ENCODE measurements at places on chromosomes 13 and 19. TPM values are rescaled to one million over a fixed set of nuclear protein-coding genes. Genes with fewer than 3 reads are reported as not detected.

DNA sequence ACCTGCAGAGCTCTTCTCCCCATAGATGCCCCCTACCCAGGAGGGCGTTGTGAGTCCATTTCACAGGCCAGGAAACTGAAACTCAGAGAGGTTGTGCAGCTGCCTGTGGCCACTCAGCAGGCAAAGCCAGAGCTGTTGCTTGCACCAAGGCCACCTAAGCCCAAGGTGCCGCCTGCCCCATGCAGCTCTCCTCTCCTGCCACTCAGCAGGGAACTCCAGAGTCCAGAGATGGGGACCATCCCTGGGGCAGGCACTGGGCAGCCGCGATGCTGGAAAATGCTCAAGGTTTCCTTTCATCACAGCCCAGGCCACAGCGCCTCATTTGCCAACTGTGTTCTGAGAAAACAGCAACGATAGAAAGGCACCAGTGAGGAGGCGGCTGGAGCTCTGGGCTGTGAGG lies 41.0 kb upstream of the PEPD start:
- no peak for DNase-seq

GRCh38 chr13:20349564-20350381 lies 117.7 kb upstream of the GJB6 start:
- DNase-seq, result peak; percentile 21

The NECTIN2 gene
- 22.1 TPM for total RNA-seq

The GET3 gene
- 84.5 TPM for total RNA-seq

DNA sequence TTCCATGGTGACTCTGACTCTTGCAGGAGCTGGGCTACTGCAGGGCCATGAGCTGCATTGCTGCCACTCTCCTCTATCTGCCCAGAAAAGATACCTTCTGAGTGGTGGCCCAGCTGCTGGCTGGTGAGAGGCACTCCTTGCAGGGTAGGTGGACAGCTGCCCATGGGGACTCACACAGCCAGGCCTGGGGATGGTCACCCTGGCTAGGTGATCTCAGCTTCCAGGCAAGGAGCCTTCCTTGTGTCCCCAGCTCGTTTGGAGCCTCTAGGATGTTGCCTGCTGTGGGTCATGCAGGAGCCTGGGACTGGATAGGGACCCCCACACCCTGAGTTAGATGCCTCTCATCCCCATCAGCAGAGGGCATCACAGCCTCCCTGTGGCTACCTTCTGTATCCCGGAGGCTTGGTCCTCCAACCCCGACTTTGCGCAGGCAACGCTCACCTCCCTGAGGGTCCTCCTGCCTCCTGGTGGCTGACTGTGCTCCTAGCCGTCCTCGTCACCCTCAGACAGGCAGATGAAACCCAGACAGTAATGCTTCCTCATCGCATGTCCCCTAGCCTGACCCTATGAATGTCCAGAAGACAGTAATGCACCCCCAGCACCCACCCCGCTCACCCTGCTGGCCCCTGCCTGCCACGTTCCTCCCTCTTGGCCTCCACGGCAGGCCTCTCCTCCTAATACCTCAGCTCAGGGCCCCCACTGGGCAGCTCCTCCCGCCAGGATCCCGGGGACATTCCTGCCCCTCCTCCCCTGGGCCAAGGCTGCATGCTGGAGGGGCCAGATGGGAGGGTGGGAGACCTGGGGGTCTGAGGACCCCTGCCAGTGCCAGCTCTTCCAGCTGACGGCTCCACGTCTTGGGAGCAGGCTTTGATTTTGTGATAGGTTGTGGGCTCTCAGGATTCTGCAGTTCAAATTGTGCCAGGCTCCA lies 13.6 kb upstream of the ZNF14 start:
- DNase-seq, result no peak

The ZNF730 gene
- 0.16 TPM for total RNA-seq

The SIGLEC7 gene
- 0.41 TPM for total RNA-seq

DNA sequence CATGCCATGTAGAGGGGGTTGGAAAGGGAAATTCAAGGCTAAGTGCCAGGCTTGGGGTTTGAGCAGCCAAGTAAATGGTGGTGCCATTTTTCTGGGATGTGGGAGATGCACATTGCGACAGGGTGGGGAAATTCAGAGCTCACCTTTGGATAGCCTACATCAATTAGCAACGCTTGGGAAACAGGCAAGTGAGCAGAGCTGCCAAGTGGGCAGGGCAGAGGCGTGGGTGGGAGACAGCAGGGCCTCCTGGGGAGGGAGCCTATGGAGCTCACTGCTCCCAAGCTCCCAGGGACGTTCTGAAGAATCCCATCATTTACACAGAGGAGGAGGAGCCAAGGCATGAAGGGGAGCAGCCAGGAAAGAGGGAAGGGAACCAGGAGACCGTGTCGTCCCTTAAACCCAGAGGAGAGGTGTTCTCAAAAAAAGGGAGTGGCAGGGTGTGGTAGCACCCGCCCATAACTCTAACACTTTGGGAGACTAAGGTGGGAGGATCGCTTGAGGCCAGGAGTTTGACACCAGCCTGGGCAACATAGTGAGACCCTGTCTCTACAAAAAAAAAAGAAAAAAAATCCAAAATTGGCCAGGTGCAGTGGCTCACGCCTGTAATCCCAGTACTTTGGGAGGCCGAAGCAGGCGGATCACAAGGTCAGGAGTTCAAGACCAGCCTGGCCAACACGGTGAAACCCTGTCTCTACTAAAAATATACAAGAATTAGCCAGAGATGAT lies 11.5 kb upstream of the CCNE1 start:
- no peak for DNase-seq

GRCh38 chr13:60620611-60621395 lies 223.8 kb downstream of the TDRD3 start:
- DNase-seq, result no peak

The LILRA1 gene
- total RNA-seq, result not detected

DNA sequence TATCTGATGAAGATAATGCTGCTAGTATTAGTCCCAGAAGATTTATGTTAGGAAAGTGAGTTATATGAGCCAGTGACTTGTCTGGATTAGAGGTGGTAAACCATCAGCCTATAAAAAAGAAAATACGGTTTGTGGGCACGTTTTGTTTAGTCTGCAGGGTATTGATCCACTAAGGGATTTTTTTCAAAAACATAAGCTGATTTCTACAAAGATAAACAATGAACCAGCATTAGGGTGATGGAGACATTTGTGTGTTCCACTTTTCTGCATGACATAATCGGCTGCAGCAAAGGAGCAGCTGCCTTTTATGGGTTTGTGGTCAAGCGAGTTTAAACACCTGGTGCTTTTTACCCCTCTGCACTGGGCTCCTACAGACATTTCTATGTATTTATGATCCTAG lies 836.4 kb upstream of the GPC6 start:
- no peak for DNase-seq

DNA sequence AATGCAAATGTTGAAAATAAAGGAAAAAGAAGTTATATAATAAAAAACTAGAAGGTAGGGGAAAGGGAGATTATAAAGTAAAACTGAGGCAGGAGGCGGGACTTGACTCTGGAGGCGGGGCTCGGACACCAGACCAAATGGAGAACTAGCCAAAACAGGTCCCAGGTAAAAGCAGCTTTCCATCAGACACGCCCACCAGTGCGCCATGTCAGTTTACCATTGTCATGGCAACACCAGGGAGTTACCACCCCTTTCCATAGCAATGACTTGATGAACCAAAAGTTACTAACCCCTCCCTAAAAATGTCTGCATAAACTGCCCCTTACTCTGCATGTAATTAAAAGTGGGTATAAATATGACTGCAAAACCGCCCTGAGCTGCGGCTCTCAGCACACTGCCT lies 70.9 kb downstream of the PEPD start:
- DNase-seq, result no peak

The LGALS7B gene
- not detected for total RNA-seq

GRCh38 chr19:49425922-49426592 lies 869 bp downstream of the GFY start:
- DNase-seq, result no peak

GRCh38 chr19:17183858-17184321 lies 31.3 kb upstream of the USE1 start:
- no peak for DNase-seq

GRCh38 chr13:51271528-51272085 lies 49.4 kb downstream of the FAM124A start:
- peak; percentile 45 for DNase-seq

DNA sequence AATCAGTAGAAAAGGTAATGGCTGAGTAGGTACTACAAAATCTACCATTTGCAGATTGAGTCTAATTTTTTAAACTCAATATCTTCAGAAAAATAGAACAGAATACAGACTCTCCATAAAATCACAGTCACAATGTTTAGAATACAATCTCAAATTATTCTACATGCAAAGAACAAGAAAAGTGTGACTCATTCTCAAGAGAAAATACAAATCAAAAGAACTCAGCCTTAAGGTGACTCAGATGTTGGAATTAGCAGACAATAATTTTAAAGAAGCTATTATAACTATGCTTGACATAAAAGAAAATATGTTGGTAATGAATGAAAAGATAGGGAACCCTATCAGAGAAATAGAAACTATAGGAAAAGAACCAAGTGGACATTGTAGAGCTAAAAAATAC lies 78.9 kb downstream of the RXFP2 start:
- DNase-seq, result no peak

DNA sequence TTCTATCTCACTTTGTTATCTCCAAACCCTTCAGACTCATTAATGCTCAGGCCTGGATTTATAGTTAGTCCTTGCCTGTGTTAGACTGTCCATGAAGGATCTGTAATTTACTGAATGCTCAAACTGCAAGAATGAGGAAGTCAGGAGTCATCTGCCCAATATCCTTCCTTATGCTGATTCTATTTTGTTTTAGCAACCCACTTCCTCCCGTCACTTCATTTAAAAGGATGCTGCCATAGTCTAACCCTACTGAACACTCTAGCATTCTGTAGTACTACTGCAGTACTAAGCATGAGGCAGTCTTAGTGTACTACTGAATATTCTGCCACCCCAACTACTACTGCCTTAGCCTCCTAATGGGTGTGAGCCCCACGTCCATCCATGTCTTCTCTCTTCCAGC lies 1.5 kb downstream of the FCAR start:
- no peak for DNase-seq

DNA sequence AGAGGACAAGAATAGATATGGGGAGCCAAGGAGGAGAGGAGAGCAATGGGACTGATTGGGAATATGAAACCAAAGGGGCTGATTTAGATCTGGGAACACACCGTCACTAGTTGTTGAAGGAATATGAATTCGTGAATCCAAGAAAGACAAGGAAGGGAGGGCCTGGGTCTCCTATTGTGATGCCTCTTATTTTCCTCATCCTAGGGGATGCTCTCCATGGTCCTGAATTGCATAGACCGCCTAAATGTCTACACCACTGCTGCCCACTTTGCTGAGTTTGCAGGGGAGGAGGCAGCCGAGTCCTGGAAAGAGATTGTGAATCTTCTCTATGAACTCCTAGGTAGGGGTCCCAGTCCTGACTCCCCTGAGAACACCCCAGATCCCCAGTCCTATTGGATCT lies 21.5 kb downstream of the RYR1 start:
- DNase-seq, result peak; percentile 16

All from fibroblast of the aortic adventitia (primary cell).